Right ventricle myocardium inferior (tissue), 1 donor: ENCODE measurements at places on chromosomes 2 and 18.

GRCh38 chr2:235954888-235955480, 213.2 kb downstream of the GBX2 start:
- DNase-seq = no peak

- DNase-seq = no peak
Observed at GRCh38 chr18:77059294-77059916, 73.2 kb downstream of the MBP start.

DNA sequence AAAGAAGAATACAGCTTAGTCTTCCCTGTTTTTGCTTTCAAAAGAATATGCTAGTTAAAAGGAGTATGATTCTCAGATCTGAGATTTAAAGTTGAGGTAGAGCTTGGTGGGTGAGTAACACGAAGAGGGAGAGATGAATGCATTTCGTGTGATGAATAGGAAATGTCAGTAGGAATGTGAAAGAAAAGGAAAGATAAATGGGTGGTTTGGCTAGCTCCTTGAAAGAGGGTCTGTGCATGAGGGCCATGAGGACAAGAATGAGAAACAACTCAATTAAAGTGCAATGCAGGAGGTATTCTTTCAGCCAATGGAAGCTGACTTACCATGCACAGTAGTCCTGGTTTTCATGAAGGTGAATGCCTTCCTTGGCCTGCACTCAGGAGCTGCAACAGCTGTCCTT, 248.2 kb downstream of the HNMT start:
- no peak for DNase-seq

DNA sequence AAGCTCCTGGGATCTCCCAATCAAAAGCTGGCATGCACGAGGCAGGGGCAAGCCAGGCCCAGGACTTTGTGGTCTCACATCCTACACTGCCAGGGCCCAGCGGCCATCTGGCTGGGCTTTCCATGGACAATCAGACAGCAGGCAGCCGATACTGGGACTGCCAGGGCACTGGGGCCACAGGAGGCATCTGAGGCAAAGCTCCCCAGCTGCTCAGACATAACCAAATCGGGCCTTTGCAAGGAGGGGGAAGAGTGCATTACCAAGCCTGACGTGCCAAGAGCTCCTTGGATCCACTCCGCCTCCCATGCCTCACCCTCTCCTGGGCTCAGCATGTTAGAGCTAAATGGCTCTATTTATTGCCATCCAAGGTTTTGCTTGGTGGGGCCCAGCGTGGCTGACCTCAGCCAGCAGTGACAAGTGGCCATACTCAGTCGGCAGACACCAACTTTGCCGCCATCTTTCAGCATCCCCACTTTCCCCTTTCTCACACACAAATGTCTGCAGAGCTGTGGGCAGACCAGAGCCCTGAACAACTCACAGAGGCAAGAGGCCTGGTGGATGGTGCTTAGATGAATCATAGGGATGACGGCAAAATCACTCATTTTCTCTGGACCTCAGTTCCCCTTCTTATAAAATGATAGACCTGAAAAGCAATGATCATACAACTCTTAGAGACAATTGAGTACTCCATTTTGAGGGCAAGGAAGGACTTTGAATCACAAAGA, 200.8 kb downstream of the TTC32 start:
- no peak for DNase-seq

- no peak for DNase-seq
Observed at GRCh38 chr2:176385219-176385759, 116.0 kb downstream of the MTX2 start.

DNA sequence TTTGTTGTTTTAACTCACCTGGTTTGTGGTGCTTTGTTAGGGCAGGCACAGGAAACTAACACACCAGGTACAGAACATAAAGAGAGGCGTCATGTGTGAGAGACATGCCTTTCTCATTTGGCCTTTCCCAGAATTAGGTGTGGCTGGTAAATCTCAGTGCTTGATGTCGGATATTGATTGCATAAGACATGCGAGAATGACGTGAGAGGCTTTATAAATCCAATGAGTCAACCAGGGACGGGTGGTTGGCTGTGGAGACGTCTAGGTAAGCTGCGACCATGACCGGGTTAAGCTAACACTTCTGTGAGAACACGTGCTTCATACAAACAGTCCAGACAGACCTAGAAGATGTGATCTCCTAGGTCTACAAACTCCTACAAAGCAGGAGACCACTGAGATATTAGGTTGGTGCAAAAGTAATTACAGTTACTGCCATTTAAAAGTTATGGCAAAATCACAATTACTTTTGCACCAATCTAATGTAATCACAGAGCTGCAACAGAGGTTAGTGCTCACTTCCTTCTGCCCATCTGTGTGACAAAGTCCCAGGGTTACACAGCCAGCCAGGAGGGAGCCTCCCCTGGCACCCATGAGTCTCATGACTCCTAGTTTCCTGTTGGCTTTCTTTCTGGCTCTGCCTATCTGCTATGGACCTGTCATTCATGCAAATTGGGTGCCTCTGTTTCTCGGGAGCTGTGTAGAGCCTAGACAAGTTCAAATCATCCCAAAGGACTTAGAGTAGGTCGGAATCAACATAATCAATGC, 98.9 kb upstream of the ATP8B1 start:
- no peak for DNase-seq

DNA sequence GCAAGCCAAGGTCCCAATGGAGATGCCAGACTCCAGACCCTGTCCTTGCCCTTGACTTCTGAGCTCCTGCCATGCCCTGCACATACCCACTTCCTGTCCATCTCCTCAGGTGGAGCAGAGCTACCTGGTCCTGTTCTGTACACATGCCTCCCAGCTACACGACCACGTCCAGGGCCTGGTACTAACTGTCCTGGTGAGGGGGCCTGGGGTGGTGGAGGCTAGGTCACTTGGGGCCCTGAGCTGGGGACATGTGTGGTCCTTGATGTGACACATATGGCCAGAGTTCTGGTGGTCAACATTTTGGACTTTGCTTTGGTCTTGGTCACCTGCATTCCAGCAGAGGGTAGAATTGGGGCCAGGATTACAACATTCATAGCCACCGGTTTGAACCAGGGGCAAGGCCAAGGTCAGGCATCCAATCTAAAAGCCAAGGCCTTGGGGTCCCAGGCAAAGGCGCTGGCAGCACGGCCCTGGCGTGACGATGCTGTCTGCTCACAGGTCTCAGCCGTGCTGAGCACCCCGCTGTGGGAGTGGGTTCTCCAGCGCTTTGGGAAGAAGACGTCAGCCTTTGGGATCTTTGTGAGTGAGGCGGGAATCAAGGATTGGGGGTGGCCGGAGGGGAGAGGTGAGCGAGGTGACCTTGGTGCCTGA, 12.6 kb downstream of the MFSD2B start:
- DNase-seq = no peak

DNA sequence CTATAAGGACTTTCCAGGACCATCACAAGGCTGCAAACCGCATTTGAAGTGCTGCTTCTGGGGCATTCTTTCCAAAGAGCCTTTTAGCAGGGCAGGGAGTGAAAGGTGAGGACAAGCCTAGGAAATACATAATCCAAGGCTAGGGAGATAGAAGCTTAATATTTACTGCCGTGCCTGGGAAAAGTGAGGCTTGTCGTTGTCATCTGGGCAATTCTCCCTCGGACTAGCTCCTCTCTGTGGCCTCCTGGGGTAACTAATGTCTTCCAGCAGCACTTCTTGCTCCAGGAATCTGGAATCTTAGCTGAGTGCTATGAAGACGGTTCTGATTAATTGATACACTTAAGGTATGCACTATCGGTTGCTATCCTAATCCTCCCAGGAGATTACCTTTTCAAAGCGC, 69.3 kb upstream of the ATL2 start:
- DNase-seq = no peak

GRCh38 chr18:55078303-55078932, 119.2 kb upstream of the CCDC68 start:
- DNase-seq = no peak

DNA sequence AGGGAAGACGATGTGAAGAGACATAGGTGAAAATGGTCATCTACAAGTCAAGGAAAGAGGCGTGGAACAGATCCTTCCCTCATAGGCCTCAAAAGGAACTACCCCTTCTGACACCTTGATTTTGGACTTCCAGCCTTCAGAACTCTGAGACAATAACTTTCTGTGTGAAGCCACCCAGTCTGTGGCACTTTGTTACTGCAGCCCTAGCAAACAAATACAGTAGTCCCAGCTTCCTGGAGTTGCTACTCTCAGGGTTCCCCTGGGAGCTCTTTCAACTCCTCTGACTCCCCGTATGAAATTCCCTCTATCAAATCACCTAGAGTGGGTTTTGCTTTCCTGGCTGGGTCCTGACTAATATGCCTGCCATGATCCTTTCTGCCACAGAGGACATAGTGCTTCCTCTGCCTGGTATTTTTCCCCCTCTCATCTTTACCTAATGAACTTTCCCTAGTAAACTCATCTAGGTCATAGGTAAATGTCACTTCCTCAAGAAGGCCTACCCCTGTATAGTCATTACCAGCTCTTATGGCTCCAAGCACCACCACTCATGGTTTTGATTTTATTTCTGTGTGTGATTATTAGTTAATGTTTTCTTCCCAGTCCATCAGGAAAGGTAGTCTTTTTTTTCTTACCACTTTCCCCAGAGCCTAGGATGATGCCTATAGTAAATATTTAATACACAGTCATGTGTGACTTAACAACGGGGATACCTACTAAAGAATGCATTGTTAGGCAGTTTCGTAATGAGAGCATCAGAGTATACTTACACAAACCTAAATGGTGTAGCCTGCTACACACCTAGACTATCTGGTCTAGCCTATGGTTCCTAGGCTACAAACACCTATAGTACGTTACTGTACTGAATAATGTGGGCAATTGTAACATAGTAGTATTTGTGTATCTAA, 111.5 kb upstream of the LGALSL start:
- no peak for DNase-seq
